Muscle of leg (tissue), 16 donors: ENCODE measurements at places on chromosomes 3 and 15.

GRCh38 chr15:78618064-78618463, 2.7 kb downstream of the CHRNA3 start:
- DNase-seq: no peak

- peak; percentile 23 for DNase-seq
Measured at GRCh38 chr3:55826731-55827496, 339.8 kb upstream of the WNT5A start.

DNA sequence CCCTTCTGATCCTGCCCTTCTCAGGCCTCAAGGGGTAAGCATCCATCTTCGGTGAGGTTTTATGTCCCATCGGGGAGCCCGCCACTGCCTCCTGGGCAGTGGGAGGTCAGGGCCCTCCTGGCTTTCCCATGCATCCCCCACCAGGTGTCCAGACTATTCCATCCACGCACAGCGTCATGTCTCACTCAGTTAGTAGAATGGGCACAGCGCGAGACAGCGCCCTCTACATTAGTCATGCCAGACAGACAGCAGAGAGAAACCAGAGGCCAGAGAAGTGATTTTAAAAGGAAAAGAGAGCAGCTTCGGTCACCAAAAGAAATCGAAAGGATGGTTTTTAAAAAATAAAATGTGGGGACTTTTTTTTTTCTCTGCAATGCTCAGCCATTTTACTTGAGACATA, 49.8 kb downstream of the ZDHHC3 start:
- no peak for DNase-seq

DNA sequence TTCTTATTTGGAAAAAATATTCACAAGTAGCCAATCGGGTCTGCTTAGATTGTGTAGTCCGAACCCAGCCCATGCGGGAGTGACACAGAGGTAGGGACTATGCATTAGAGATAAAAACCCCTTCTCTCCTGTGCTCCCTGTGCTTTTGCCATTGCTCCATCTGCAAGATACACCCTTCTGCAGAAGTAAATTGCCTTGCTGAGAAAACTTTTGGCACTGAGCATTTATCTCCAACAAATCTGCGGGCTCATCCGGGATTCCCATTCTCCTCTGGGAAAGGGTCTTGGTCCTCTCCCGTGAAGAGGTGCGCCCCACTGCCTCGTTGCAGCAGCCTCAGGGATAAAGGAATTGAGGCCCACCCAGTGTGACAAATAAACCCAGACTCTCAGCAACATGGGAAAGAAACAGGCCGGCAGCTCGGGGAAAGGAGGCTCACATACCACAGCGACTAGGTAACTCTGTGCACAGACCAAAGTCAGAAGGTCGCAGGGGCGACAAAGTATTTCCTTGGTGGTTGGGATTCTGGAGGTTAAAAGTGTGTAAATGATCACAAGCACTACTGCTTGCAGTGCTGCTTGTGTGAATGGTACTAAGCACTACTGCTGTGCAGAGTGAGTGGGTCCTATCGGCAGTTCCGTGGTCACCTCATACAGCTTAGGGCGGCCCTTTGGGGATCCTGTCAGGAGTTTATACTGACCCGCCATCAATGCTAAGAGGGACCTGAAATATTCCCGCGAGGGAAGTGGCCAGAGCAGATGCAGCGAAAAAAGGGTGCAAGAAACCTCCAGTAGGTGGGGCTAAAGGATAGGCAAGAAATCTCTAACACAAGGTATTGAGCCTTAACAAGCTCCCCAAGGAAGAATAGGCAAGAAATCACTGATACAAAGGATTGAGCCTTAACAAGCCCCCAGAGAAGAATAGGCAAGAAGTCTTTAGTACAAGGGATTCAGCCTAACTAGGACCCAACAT, 54.3 kb downstream of the GSK3B start:
- no peak for DNase-seq

- DNase-seq: no peak
Measured at GRCh38 chr3:56762718-56763117, 39.0 kb downstream of the ARHGEF3 start.

DNA sequence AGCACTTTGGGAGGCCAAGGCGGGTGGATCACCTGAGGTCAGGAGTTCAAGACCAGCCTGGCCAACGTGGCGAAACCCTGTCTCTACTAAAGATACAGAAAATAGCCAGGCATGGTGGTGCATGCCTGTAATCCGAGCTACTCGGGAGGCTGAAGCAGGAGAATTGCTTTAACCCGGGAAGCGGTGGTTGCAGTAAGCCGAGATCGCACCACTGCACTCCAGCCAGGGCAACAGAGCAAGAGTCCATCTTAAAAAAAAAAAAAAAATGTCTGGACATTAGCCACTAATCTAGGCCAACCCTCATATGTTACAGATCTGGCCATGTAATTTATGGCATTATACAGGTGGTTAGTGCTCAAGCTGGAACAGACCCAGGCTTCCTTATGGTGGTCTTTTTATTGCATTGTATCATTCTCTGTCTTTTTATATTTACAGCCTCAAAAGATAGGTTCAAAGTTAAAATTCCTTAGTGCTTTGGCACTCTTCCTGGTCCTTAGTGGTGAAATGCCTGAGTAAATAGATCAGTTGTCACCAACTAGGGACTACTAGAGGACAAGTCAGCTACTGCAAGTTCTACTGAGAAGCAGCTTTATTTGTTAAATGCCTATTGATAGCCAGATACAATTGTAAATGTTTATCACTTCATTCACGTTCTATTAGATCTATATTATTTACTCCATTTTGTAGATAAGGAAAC, 16.0 kb downstream of the STARD9 start:
- DNase-seq: peak; percentile 35

GRCh38 chr15:60809375-60809774, 330.4 kb upstream of the ICE2 start:
- no peak for DNase-seq

- DNase-seq: no peak
Measured at GRCh38 chr15:54066403-54066802, 88.2 kb downstream of the UNC13C start.

- DNase-seq: no peak
Measured at GRCh38 chr3:15708882-15709677, 88.7 kb downstream of the ANKRD28 start.

DNA sequence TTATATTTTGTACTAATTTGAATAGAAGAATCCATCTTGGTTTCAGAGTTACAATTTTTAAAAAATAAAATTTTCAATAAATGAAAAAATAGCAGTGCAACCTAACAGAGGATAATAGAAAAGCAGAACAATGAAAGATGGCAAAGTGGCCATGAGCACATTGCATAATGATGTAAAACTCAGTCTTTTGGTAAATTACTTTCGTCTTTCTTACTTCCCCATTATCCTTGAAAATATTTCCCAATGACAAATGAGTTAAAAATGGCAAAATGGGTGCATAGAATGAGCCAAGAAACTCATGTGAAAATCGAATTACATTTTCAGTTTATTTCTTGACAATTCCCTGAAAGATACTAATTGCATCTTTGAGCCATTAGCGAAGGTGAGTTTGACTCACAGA, 236.4 kb downstream of the CDIN1 start:
- no peak for DNase-seq
